ENCODE measurements at places on chromosomes 13 and 19.

DNA sequence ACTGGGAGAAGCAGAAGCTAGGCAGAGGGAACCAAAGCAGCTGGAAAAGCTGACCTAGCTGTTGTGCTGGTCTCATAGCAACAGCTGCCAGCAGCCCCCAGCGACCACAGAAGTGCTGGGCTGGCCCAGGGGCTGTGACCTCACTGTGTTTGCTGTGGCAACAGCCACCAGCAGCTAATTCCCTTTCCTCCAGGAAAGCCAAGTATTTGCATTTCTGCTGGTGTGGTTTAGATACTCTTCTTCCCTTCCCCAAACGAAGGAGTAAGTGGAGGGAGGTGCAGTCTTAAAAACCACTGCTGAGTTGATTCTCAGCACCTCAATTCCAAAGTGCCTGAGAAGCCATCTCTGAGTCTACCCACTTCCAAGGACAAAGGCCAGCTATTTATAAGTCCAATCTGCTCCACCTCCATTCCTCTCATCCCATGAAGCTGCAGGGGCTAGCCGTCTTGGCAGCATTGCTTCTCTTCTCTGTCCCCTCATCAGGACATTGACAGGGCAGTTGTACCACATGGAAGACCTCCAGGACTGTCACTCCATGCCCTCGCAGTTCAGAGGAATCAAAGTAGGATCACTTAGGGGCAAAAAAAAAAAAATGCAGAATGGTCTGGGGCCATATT lies 11.5 kb upstream of the CCDC97 start:
- peak; percentile 82 for DNase-seq

GRCh38 chr19:55158848-55159749 lies 1.6 kb upstream of the TNNI3 start:
- DNase-seq, result no peak

DNA sequence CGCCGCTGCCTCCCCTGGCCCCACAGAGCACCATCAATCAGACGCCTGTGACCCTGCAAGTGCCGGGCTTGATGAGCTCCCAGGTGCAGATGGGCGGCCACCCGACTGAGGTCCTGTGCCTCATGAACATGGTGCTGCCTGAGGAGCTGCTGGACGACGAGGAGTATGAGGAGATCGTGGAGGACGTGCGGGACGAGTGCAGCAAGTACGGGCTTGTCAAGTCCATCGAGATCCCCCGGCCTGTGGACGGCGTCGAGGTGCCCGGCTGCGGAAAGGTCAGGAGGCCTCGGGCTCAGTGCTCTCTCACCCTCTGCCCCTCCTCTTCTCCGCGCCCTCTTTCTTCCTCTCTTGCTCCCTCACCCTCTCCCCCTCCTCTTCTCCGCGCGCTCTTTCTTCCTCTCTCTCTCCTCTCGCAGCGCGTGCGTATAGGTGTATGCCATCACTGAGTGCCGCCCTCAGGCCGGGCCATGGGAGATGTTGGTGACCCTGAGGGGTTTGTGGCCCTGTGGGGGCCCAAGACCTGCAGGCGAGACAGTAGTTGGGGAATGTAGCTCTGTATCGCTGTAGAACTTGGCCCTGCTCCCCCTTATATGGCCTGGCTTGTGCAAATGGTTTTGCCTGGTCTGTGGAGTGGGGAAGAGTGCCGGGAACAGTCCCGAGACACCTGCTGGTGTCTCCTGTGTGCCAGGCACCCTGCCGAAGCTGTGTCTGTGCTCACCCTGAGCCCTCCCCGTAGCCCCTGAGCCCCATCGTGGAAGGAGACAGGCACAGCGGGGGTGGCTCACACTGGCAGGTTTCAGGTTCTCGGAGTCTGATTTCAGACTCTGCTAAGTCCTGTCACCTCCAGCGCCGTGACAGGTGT lies 5.4 kb upstream of the EPN1 start:
- DNase-seq, result no peak

- no peak for DNase-seq
Observed at GRCh38 chr13:27952876-27953675, 16.0 kb downstream of the CDX2 start.

DNA sequence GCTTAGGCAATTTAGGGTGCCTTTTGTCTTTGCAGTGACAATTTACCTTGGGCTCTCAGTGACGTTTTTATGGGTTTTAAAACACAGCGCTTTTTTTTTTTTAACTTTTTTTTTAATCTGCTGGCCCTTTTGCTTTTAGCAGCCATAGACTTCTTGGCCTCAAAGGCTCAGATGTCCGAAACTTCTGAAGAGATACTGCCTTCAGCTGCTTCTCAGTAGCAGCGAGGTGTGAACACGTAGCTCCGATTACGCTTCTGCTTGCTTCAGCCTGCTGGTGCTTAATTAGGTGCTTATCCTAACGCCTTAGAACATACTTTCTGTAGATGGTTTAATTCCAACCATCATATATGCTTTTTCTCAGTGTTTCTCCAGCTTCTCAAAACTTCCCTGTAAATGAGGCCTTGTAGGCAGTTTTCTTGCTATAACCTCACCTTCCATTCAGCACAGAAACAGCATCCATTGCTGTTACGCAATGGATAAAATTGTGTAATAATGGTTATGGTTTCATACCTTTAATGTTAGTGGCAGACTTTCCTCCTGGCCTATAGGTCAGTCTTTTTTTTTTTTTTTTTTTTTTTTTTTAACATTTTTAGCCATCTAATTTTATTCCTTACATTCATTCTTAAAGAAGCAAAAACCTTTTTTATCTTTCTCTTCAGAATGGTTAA lies 723.9 kb downstream of the GPC5 start:
- DNase-seq, result no peak

DNA sequence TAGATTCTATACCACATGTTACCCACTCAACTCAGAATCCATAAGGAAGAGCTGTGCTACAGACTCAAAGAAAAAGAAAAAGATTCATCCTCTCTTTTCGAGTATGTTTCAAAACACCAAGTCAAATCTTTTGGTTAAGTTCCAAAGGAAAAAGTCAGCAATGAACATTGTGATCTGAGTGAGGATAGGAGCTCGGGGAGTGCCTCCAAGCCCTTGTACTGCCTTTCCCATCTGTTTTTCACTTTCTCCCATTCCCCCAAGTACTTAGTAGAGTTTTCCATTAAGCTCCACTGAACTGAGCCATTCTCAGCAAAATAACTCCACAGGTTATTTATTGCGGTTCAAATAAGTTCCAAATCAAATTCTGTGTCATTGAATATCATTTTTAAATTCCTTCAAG lies 47.7 kb upstream of the MAB21L1 start:
- DNase-seq, result no peak

DNA sequence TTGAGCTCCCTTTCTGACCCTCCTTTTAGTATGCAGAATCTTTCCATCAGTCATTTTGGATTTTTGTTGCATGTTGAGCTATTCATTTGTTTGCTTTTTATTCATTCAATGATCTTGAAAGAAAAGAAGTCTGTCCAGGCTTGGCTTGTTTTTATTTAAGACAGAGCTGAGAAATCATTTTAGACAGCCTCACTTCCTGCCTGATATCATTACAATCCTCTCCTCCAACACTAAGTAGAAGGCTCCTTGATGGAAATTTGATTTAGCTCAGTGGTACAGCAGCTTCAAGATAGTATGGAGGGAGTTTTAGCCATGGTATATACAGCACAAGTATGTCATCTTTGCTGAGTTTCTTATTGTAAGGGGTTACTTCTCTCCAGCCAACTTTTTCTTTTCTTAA lies 28.4 kb downstream of the MBNL2 start:
- no peak for DNase-seq

GRCh38 chr13:51856998-51857397 lies 4.8 kb upstream of the CCDC70 start:
- DNase-seq, result no peak

DNA sequence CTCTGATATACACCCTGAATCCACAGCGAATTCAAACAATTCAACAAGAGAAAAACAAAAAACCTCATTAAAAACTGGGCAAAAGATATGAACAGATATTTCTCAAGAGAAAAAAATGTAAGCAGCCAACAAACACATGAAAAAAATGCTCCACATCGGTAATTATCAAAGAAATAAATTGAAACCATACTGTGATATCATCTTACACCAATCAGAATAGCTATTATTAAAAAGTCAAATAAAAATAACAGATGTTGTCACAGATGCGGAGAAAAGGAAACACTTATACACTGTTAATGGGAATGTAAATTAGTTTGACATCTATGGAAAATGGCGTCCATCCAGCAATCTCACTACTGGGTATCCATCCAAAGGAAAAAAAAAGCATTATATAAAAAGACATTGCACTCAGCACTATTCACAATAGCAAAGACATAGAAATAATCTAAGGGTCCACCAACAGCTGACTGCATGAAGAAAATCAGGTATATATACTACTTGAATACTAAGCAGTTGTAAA lies 1495.0 kb upstream of the PCDH20 start:
- no peak for DNase-seq

DNA sequence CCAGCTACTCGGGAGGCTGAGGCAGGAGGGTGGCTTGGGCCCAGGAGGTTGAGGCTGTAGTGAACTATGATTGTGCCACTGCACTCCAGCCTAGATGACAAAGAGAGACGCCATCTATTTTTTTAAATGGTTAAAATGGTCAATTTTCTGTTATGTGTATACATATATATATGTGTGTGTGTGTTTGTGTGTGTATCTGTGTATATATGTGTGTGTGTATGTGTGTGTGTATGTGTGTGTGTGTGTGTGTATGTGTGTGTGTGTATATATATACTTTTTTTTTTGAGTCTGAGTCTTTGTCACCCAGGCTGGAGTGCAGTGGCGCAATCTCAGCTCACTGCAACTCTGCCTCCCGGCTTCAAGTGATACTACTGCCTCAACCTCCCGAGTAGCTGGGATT lies 42.9 kb upstream of the KLF2 start:
- DNase-seq, result no peak

DNA sequence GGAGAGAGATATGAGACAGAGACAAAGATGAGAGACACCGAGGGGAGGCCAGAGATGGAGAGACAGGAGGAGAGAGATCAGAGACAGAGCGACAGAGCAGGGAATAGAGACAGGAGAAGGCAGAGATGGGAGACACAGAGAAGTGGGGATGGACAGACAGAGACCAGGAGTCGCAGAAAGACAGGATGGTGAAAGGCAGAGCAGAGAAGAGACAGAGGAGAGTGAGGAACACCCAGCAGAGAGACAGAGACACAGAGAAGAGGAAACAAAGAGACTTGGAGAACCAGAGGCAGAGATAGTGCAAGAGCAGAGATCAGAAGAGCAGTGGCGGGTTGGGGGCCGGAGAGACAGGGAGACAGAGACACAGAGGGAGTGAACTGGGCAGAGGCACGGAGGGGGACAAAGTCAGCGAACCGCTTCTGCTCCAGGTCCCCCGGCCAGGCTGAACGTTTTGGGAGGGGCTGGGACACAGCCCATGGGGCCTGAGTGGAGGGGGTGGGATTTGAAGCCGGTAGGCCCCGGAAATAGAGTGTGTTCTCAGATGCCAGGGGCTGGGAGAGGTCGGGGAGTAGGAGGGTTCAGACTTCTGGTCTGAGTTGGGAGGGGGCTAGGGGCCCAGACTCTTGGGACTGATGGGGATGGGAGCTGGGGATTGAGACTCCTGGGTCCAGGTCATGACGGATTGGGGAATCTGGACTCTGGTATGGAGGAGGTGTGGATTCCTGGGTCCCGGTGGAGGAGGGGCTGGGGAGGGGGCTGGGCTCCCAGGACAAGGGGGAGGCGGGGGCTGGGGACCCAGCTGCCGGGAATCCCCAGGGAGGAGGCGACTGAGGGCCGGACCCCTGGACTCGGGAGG lies 654 bp downstream of the ZNF579 start:
- DNase-seq, result peak; percentile 66

DNA sequence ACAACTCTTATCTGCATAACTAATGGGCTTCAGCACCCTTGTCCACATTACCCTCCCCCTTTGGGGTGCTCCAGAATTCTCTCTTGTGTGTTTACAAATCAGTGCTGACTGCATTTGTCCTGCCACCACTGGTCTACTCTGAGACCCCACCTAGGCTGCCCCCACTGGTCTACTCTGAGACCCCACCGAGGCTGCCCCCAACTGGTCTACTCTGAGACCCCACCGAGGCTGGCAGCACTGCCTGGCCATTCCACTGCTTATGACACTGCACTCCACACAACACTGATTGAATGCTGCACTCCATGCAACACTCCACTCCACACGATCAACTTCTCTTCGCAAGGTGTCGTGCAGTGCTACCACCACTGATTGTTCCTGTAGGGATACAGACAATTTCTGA lies 1459.2 kb upstream of the SLC10A2 start:
- DNase-seq, result no peak

DNA sequence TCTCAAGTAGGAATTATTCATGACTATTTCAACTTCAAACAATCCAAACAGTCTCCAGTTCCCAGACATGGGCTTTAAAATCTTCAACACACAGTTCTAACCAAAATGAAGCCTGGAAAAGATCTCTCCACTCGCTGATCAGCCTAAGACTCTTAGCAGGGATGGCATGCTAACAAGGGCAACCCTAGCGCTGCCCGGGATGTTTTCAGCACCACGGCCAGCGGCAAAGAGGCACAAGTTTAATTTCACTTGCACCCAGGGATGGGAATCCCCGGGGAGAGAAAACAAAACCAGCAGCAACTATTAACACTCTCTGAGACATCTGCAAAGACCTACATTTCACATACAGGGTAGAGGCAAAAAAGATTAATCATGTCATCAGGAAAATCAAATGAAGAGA lies 43.0 kb downstream of the CACNA1A start:
- DNase-seq, result no peak

GRCh38 chr19:30367006-30367405 lies 5.2 kb upstream of the ZNF536 start:
- no peak for DNase-seq

DNA sequence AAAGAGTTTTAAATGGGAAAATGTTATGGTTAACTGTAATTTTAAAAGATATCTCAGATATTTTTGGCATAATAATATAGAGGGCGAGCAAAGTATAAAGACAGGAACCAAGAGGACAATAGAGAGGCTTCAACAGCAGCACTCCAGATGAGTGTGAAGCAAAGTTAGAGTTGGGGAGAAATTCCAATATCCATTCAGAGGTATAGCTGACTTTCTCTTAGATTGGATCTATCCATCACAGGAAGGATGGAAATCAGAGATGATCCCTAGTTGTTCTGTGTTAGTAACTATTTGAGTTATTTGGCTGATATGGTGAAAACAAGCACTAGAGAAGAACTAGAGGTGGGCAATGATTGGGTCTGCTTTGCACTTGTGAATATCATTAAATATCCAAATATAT lies 786.0 kb upstream of the KLHL1 start:
- DNase-seq, result no peak

- peak; percentile 49 for DNase-seq
Observed at GRCh38 chr19:44303976-44304568, 753 bp downstream of the ZNF235 start.

GRCh38 chr13:21033212-21033840 lies 28.1 kb downstream of the LATS2 start:
- DNase-seq, result no peak

DNA sequence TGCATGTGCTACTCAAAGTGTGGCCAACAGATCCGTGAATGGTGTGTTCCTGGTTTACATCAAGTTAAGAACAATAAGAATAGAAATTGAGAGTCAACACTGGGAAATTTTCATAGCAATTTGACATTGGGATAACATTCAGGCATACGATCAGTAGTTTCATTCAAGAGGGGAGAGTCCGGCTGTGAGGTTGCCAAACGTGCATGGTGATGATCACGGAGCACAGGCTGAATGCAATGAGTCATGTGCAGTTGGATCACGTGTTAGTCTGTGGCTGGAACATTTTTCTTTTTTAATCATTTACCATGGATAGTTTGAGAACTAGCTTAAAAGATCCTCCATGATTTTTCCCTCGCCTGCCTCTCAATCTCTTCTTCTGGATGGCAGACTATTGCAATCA lies 2.5 kb upstream of the DCT start:
- DNase-seq, result no peak

- no peak for DNase-seq
Observed at GRCh38 chr19:58252102-58252685, 23.5 kb downstream of the ZNF544 start.
